Activated T-helper 9 cell treated with anti-CD3 and anti-CD28 coated beads, Interleukin-2, amount 50 U/mL, for 16 hours (primary cell): ENCODE measurements at places on chromosomes 11 and 22.
A peak's percentile ranks its signal among the peaks of the same experiment; 100 is the strongest.

DNA sequence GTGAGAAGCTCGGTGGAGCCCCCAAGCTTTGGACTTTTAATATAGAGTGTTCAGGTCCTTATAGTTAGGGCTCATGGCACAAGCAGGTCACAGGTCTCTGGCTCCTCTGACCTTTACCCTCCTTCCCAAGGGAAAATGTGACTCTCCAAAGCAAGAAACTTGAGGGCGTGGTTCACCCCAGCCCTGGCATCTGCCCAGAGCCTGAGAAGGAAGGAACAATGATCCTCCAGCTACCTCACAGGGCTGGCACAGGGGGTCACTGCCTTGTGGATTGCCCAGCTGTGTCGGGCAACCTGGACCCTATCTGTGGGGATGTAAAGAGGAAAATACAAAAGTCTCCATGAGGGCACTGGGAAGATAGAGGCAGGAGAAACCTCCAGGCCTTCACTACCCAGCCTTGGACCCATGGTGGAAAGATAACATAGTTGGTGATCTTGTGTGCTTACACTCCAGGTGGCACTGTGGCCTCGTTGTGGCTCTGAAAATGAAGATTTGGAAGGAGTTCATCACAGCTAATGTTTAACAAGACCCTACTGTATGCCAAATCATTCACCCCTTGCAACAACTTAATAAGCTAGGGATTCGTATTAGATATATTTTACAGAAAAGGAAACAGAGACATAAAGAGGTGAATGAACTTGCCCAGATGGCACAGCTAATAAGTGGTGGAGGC, 3.8 kb upstream of the ZNF195 start:
- no peak for DNase-seq

GRCh38 chr22:50403701-50404101, 60.6 kb downstream of the PPP6R2 start:
- DNase-seq = no peak

DNA sequence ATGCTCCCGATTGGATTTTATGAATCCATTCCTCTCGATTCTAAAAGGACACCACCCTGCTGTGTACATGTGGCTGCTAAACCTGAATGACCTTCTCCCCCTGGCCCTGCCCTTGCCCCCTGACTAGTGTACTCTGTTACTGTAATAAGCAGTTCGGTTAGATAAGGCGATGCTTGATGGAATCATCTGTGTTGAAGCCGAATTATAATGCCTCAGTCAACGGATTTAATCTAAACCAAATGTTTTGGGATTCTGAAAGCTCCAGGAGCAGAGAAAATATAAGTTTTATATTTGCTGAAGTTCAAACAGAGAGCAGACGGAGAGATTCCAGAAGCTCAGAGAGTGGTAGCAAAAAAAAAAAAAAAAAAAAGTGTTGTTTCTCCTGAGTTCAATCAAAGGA, 275.4 kb upstream of the MPPED2 start:
- no peak for DNase-seq

DNA sequence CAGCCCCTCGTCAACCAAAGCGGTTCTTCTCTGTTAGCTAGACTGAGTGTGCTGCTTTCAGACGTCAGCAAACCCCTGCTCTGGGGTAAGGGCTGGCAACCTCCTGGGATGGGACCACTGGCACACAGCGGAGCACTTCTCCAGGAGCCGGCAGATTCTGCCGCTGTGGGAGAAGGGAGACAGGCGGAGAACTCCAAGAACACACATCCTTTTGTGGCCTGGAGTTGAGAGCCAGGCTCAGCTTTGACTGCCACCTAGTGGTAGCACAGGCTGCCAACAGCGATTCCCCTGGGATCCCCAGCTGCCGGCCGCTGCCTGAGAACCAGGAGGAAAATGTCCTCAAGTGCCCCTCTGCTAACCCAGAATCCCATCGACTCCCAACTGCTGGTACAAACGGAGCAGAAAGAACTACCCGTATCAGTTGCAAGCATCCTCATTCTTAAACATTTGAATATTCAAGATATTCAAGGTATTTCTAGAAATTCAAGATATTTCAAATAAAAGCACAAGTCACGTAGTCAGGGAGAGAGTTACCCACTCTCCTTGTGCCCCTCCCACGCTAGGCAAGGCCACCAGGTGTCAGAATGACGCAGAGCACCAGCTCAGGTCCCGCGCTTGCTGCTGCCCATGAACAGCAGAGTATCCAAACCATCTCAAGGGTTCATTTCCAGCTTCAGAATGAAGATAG, 4.9 kb downstream of the LTO1 start:
- DNase-seq = peak; percentile 40
